ENCODE measurements at places on chromosomes 12 and 14. TPM values are rescaled to one million over a fixed set of nuclear protein-coding genes. Genes with fewer than 3 reads are reported as not detected.
A peak's percentile ranks its signal among the peaks of the same experiment; 100 is the strongest.

OVCH1 gene
- total RNA-seq, result 0.33 TPM

GEMIN2 gene
- 28.1 TPM for total RNA-seq

CAPZA3 gene
- total RNA-seq, result not detected

SERPINA12 gene
- not detected for total RNA-seq

GPR132 gene
- total RNA-seq, result 1.8 TPM

CCND2 gene
- 53.7 TPM for total RNA-seq

SLCO1C1 gene
- 0.48 TPM for total RNA-seq

GRCh38 chr14:72928872-72929271, 2.6 kb downstream of the DCAF4 start:
- no peaks in the 10 kb centered on the region for H3K4me1 ChIP-seq
- no peaks in the 10 kb centered on the region for H3K27me3 ChIP-seq
- no peak overlapping the region for H3K4me3 ChIP-seq
- DNase-seq, result no peak

- H3K27me3 ChIP-seq, result no peaks in the 10 kb centered on the region
- H3K4me3 ChIP-seq, result no peak overlapping the region
- no peaks in the 10 kb centered on the region for H3K4me1 ChIP-seq
- DNase-seq, result no peak
- no peaks in the 10 kb centered on the region for H3K36me3 ChIP-seq
- no peak overlapping the region for H3K27ac ChIP-seq
Measured at GRCh38 chr14:67646131-67646530, 26.4 kb downstream of the ARG2 start.

- H3K4me3 ChIP-seq, result no peak overlapping the region
- no peak for DNase-seq
- H3K27ac ChIP-seq, result no peak overlapping the region
- no peaks in the 10 kb centered on the region for H3K4me1 ChIP-seq
- H3K36me3 ChIP-seq, result peaks cover 17% of the 10 kb centered on the region
Measured at GRCh38 chr12:132014915-132015280, 65.2 kb downstream of the EP400 start.

DNA sequence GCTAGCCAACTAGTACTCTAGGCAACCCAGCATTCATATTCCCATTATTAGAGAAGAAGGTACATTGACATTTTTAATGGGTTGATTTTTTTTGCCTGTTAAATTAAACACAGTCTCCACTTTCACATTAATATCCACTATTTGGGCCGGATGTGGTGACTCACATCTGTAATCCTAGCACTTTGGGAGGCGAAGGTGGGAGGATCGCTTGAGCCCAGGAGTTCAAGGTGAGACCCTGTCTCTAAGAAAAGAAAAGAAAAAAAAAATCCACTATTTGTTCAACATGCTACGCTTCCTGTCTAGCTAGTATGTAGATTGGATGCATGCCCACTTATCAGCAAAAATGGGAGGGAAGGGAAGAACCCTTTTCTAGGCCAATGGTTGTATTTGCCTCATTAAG, 7.1 kb upstream of the CRADD start:
- no peak overlapping the region for H3K27ac ChIP-seq
- H3K36me3 ChIP-seq, result no peaks in the 10 kb centered on the region
- H3K4me1 ChIP-seq, result no peaks in the 10 kb centered on the region
- DNase-seq, result no peak
- H3K27me3 ChIP-seq, result no peaks in the 10 kb centered on the region
- H3K4me3 ChIP-seq, result no peak overlapping the region

GRCh38 chr14:70212752-70213151, 24.0 kb upstream of the SLC8A3 start:
- H3K4me3 ChIP-seq, result no peak overlapping the region
- H3K36me3 ChIP-seq, result no peaks in the 10 kb centered on the region
- H3K4me1 ChIP-seq, result no peaks in the 10 kb centered on the region
- no peak for DNase-seq
- no peaks in the 10 kb centered on the region for H3K27me3 ChIP-seq

GRCh38 chr14:57060276-57060955, 208.3 kb downstream of the EXOC5 start:
- no peak for DNase-seq
- H3K4me3 ChIP-seq, result no peak overlapping the region
- no peaks in the 10 kb centered on the region for H3K4me1 ChIP-seq
- no peaks in the 10 kb centered on the region for H3K36me3 ChIP-seq
- H3K27me3 ChIP-seq, result no peaks in the 10 kb centered on the region
- no peak overlapping the region for H3K27ac ChIP-seq

DNA sequence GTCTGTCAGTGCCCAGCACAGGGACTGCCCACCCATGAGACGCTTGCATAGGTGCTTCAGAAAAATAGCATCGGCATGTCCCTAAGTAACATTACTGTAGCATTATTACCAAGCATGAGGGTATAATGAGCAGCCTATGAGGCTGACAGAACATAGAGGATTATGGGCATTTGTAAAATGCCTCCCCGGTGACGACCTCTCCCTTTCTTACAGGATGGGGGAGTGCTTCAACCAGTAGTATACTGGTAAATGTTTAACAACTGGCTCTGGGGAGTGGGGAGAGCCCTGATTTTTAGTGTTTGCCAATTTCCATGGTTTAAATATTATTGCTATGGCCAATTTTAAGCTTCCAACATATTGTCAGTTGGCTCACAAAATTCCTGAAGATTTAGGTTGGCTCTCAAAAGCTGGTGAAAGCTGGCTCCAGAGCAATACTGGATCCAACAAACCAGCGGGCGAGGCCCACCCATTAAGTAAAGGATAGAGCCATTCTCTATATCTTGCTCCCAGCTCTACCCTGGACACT, 104.5 kb downstream of the ETNK1 start:
- DNase-seq, result no peak
- H3K27me3 ChIP-seq, result no peaks in the 10 kb centered on the region
- H3K4me3 ChIP-seq, result no peak overlapping the region
- H3K4me1 ChIP-seq, result no peaks in the 10 kb centered on the region
- peak overlapping the region; percentile 72 for H3K27ac ChIP-seq

- no peak overlapping the region for H3K4me3 ChIP-seq
Measured at GRCh38 chr12:107488666-107489065, 196.9 kb upstream of the PWP1 start.

DNA sequence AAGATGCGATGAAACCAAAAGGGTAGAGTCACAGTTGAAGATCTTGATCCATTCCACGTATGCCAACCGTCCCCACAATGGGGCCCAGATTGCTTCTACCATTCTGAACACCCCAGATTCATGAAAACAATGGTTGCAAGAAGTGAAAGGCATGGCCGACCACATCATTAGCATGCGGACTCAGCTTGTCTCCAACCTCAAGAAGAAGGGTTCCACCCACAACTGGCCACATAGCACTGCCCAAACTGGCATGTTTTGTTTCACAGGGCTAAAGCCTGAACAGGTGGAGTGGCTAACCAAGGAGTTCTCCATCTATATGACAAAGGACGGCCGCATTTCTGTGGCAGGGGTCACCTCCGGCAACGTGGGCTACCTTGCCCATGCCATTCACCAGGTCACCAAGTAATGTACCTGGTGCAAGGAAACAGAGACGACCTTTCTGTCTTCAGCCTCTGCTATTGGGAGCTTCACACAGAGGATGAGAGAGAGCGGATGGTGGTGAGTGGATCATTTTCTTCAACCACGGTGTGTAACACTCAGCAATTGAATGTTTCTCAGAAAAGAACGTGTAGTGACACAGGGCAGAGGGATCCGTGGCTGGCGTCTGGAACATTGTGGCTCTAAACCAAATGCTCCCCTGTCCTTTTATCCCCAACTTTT, 26.8 kb upstream of the CLEC2D start:
- no peak overlapping the region for H3K27ac ChIP-seq
- no peaks in the 10 kb centered on the region for H3K4me1 ChIP-seq
- no peak overlapping the region for H3K4me3 ChIP-seq
- no peaks in the 10 kb centered on the region for H3K36me3 ChIP-seq
- H3K27me3 ChIP-seq, result no peaks in the 10 kb centered on the region

- H3K4me3 ChIP-seq, result no peak overlapping the region
- no peak for DNase-seq
- no peak overlapping the region for H3K27ac ChIP-seq
- no peaks in the 10 kb centered on the region for H3K27me3 ChIP-seq
Measured at GRCh38 chr12:49909356-49909755, 5.7 kb upstream of the FAIM2 start.

GRCh38 chr14:93245764-93246420, 38.8 kb downstream of the UBR7 start:
- DNase-seq, result no peak
- no peaks in the 10 kb centered on the region for H3K27me3 ChIP-seq
- H3K4me3 ChIP-seq, result no peak overlapping the region
- H3K36me3 ChIP-seq, result peaks cover 14% of the 10 kb centered on the region
- H3K4me1 ChIP-seq, result no peaks in the 10 kb centered on the region

DNA sequence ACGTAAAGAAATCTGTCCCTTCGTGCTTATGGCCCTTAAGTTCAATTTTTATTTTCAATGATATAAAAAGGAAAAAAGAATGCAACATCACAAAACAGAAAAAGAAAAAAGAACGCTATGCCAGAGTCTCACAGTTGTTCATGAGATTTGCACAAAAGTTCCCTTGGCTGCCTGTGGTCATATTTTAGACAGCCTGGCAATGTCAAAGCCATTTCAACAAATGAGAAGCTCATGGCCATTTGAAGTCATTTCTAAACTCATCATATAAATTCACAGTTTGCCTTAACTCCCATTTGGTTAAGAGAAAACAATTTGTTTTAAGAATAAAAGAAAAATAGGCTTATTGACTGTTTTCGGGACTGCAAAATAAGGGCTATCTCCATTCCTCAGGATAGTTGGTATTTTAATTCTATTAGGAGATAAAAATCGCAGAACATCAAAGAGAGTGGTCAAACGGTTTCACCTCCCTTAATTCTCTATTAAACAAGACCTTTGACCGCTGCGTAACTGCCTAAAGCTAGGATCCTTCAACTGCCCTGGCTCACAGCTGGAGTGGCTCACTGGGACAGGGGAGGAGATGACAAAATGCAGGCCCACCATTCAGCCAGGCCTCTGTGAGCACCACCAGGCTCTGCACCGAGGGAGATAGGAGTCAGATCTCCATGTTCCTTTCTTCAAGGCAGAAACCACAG, 119.2 kb upstream of the DAAM1 start:
- H3K4me3 ChIP-seq, result no peak overlapping the region
- H3K27me3 ChIP-seq, result no peaks in the 10 kb centered on the region
- no peaks in the 10 kb centered on the region for H3K36me3 ChIP-seq
- no peak for DNase-seq
- H3K27ac ChIP-seq, result no peak overlapping the region

- no peak overlapping the region for H3K27ac ChIP-seq
- H3K4me1 ChIP-seq, result peaks cover 10% of the 10 kb centered on the region
- no peak overlapping the region for H3K4me3 ChIP-seq
- no peak for DNase-seq
Measured at GRCh38 chr14:21066882-21067502, 3.1 kb upstream of the ARHGEF40 start.

GRCh38 chr12:74334780-74335179, 202.9 kb upstream of the ATXN7L3B start:
- H3K4me1 ChIP-seq, result no peaks in the 10 kb centered on the region
- no peaks in the 10 kb centered on the region for H3K27me3 ChIP-seq
- H3K4me3 ChIP-seq, result no peak overlapping the region

DNA sequence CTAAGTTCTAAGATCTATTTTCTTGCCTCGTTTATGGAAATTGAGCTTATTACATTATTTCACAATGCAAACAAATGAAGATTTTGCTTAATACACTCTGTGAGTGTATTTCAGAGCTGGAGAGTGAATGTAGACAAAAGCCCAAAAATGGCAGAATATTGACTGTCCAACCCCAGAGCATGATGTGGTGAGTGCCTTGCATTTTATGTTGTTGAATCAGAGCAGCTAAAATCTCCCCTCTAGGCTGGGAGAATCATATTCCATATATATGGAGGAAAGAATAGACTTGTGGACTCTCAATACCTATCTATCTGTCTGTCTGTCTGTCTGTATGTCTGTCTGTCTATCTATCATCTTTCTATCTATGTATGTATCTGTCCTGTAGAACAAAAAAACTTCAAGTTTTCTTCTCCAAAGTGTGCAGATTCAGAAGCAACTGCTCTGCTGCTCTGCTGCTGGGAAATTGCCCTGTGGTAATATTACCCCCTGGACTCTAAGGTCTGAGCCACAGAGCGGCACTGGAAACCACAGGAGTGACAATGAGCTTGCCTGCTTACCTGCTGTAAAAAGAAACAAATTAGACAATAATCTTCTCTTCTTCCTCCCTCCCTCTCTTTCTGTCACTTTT, 209.4 kb upstream of the PRICKLE1 start:
- H3K4me3 ChIP-seq, result no peak overlapping the region
- no peak overlapping the region for H3K27ac ChIP-seq
- no peak for DNase-seq
- no peaks in the 10 kb centered on the region for H3K27me3 ChIP-seq

- no peak overlapping the region for H3K4me3 ChIP-seq
- H3K4me1 ChIP-seq, result no peaks in the 10 kb centered on the region
- H3K27me3 ChIP-seq, result no peaks in the 10 kb centered on the region
- no peak for DNase-seq
- H3K36me3 ChIP-seq, result no peaks in the 10 kb centered on the region
Measured at GRCh38 chr14:35133542-35134328, 11.4 kb downstream of the PRORP start.

DNA sequence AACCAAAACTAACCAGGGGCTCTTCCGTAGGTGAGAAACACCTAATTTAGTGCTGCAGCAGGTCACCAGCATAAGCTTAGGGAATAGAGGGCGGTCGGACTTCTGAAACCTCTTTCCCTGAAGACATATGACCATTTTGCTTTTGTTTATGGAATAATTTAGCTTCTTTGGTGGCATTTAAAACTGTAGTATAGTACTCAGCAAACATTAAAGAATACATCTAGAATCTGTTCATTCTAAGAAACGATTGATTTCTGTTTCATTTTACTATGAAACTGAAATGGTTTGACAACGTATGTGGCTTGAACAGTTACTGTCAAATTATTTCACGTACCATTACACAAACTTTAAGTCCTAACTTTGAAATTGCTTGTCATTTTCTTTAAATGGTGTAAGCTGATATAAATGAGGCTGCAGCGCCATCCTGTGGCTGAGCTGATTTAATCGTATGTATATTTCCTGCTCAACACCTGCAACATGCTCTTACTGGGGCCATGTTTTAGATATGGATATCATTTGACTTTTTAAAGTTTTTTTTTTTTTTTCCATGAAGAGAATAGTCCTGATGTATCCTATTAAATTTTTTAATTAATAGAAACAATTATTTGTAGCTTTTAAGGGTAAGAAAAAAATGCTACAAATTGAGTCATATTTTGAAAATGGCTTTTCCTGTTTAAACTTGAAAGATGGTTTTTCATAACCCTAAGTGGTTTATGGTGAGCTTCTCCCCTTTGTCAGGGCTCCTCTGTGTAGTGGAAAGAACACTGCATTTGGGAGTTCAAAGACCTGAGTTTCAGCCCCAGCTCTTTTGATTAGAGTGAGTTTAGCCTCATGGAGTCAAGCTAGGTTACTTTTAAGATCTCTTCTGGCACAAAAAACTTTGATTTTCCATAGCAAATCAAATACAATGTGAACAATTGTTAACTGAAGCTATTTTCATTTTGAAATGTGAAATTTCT, 27.4 kb downstream of the CFAP54 start:
- no peak overlapping the region for H3K27ac ChIP-seq
- no peaks in the 10 kb centered on the region for H3K27me3 ChIP-seq
- no peaks in the 10 kb centered on the region for H3K4me1 ChIP-seq
- H3K4me3 ChIP-seq, result no peak overlapping the region
- peak; percentile 71 for DNase-seq
